Skin of body (tissue), 3 donors: ENCODE measurements at places on chromosomes 3 and 15. TPM values are rescaled to one million over a fixed set of nuclear protein-coding genes. Genes with fewer than 3 reads are reported as not detected.

- peak; percentile 26 for DNase-seq
These were observed 157.9 kb downstream of the XXYLT1 start for GRCh38 chr3:195113048-195113447.

GRCh38 chr15:29420188-29420587 lies 150.6 kb upstream of the NSMCE3 start:
- DNase-seq, result no peak

DNA sequence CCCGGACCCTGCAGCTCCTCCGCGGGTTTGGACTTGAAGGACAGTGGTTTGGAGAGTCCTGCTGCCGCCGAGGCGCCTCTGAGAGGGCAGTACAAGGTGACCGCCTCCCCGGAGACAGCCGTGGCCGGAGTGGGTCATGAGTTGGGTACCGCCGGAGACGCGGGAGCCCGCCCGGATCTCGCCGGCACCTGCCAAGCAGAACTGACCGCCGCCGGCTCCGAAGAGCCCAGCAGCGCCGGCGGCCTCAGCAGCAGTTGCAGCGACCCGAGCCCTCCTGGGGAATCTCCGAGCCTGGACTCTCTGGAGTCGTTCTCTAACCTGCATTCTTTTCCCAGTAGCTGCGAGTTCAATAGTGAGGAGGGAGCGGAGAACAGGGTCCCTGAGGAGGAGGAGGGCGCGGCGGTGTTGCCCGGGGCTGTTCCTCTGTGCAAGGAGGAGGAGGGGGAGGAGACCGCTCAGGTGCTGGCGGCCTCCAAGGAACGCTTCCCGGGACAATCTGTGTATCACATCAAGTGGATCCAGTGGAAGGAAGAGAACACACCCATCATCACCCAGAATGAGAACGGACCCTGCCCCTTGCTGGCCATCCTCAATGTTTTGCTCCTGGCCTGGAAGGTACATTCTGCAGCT lies 634 bp downstream of the MINDY2 start:
- no peak for DNase-seq

DNA sequence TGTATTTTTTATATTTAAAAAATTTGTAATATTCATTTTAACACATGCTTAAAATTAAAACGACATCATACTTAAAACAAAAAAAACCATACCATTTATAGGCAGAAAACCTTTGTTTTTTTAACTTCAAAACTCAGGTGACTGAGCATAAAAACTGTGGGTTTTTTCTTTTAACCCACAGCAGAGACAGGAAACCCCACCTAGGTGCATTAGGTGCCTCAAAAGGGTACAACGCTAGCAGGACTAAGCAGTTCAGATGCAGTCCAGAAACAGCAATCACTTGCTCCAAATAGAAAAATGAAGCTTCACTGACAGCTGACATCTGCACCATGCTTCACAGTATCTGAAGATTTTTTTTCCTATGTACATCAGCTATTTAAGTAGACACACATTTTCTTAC lies 52.3 kb downstream of the GLB1 start:
- no peak for DNase-seq

- no peak for DNase-seq
These were observed 90.1 kb downstream of the TMCO5A start for GRCh38 chr15:38024293-38025091.

DNA sequence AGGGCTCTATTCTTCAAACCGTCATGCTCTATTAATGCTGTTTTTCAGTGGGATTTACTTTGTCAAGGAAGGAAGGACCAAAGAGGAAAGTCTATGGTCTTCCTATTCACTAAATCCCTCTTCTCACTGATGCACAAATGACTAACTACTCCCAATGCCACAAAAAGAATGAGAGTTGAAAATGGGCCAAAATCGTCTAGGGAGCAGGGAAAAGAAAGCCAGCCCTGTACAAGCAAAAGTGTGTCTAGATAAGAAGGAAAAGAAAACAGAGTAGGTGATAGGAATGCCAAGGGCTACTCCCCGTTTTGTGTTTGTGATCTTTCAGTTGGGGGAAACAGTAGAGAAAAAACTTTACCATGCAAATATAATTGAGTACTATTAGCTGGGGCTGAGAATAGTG lies 97.2 kb upstream of the TMCO5A start:
- DNase-seq, result no peak

DNA sequence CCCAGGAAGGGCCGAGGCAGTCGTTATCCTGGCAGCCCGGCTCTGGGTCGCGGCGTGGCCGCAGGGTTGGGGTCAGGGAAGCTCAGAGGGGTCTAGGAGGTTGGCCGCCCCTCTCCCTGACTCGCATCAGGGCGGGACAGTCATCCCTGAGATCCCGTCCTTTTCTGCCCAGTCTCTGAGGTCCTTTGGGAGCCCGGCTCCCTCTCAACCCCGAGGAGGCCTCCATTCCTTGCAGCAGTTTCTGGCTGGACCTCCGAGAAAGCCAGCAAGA lies 495 bp downstream of the HYAL2 start:
- no peak for DNase-seq

DNA sequence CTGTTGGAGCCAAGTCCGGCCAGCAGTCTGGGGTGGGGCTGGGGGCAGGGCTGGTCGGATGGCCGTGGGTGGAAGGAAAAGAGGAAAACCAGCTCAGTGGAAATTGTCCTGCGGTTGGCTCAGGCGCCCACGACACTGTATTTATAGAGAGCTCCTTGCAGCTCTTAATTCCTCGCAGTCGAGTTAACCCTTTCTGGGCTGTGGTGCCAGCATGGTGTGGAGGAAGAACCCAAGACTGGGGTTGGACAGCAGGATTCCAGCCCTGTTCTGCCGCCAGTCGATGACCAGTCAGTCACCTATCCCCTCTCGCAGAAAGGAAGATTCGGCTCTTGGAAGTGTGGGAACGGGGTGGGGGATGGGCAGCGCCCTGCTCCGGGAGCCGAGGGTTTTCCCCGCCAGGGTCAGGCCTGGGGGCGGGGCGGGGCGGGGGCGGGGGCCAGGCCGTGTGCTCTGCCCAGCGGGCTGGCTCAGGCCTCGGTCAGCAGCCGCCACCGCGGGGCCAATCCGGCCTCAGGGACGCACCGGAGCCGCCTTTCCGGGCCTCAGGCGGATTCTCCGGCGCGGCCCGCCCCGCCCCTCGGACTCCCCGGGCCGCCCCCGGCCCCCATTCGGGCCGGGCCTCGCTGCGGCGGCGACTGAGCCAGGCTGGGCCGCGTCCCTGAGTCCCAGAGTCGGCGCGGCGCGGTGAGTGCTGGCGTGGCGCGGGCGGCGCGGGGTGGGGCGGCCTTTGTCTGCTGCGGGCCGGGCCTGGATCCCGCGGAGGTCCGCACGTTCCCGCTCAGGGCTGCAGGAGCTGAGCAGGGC lies at the start of gene CD276:
Gene CD276, plus strand, starts transcription at position 607 of the 804 bp plus-strand sequence. CDS start 15,257 bp downstream, outside the sequence.
- peak; percentile 35 for DNase-seq

DNA sequence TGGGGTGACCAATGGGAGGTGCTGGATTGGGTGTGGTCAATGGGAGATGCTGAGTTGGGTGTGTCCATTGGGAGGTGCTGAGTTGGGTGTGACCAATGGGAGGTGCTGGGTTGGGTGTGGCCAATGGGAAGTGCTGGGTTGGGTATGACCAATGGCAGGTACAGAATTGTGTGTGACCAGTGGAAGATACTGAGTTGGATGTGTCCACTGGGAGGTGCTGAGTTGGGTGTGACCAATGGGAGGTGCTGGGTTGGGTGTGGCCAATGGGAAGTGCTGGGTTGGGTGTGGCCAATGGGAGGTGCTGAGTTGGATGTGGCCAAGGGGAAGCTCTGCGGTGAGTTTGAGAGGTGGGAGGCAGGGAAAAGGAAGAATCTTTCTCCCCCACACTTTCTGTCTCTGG lies 250.0 kb upstream of the PROK2 start:
- DNase-seq, result no peak

GRCh38 chr3:103169289-103169688 lies 734.5 kb downstream of the ZPLD1 start:
- DNase-seq, result no peak

- no peak for DNase-seq
These were observed 565.6 kb upstream of the AGTR1 start for GRCh38 chr3:148131990-148132638.

Gene LMAN1L
- 0.20 TPM for total RNA-seq

Gene CDHR4
- total RNA-seq, result not detected

Gene MYO5C
- 8.0 TPM for total RNA-seq

Gene ACSBG1
- total RNA-seq, result 23.6 TPM

Gene NR1I2
- total RNA-seq, result 0.10 TPM

Gene GP5
- 0.39 TPM for total RNA-seq

Gene CCDC54
- not detected for total RNA-seq
